ENCODE measurements at places on chromosomes 12 and 14.

DNA sequence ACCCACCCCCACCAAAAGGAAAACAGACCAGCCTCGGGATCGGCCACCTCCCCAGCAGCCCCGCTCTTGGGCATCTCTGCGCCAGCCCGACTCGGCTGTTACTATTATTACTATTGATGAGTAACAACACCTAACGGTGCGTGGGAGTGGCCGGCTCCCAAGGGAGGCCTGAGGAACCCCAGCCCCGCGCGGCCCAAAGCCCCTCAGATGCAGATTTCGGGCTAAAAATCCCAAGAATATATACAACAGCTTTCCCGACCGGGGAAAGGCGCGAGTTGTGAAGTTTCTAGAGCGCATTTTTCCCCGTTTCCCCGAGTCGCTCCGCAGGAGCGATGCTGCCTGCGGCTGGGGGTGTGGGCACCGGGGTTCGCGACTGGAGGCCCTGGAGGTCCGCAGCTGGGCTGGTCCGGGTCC is 565 bp downstream of the NT5DC3 start:
- peak; percentile 49 for DNase-seq

- DNase-seq: no peak
These were observed 62.0 kb downstream of the CAND1 start for GRCh38 chr12:67331123-67331522.

DNA sequence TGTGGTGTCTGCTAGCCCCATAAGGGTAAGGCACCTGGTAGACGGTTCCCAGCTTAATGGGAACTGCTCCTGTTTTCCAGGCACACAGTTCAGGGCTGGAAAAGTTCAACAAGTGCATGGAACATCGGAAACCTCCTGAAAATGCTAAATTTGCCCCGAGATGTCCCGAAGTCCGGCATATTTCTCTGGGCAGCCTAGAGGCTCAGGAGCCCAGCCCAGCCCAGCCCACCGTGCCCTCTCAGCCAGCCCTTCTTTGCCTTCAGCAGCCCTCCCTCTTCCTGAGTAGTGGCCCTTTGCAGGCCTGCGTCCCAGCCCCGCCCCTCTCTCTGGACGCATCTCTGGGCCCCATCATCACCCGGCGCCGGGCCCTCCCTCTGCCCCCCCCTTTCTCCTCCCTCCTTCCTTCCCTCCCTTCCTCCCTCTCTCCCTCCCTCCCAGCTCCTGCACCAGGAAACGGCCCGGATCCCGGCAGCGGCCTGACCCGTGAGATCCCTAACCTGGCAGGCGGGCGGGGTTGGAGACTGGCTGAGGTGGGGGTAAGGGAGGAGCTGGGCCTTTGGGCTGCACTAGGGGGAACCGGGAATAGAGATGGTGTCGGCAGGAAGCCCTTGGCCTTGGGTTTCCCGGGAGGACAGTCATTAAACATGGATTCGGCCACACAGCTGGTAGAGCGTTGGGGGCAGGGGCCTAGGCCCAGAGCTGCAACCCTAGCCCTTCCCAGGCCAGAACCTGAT is at the start of gene BCL2L2:
Gene BCL2L2 (plus strand): TSS at position 422 of the 734 bp plus-strand sequence. CDS start 935 bp downstream, outside the sequence.
- DNase-seq: peak; percentile 31

- DNase-seq: peak; percentile 50
These were observed 80.3 kb downstream of the ESRRB start for GRCh38 chr14:76456200-76456599.

- no peak for DNase-seq
These were observed 110.9 kb downstream of the GPATCH2L start for GRCh38 chr14:76262641-76263040.

- DNase-seq: no peak
These were observed 53.7 kb downstream of the SOX5 start for GRCh38 chr12:23895792-23896218.

GRCh38 chr12:114679452-114679875 is 4.5 kb downstream of the TBX3 start:
- DNase-seq: no peak

DNA sequence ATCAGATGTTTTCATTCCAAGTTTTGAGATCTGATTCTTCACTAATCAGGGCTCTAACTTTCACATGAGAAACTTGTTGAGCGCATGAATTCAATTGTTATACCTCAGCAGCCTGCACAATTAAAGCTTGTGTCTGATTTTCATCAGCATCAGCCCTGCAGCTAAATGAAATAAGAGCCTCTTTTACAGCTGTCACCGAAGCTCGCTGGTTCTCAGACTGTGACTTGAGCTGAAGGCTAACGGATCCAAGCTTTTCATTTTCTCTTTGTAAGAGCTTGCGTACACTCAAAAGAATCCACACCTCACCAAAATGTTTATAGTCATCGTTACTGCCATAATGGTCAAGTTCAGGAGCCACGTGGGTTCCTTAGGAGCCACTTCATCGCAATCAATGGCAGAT is 65.5 kb upstream of the BEGAIN start:
- DNase-seq: no peak

- DNase-seq: no peak
These were observed 477.0 kb downstream of the SOX5 start for GRCh38 chr12:23472329-23472971.

DNA sequence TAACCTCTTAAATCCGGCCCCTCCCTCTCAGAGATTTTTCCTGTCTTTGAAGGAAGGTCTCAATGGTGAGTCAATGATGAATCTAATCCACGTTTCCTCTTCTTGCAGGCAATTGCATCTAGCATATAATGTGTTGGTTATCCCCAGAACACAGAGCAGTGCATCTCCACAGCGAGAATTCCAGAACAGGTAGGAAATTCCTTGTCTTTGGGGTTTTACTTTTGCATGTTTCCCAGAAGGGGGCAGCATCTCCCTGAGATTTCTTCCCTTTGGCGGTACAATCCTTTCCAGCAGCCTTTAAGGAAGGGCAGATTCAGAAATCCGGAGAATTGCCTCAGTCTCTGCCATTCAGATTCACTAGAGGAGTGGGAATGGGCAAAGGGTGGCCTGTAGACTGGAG is 128.0 kb downstream of the KCNA5 start:
- DNase-seq: peak; percentile 1

DNA sequence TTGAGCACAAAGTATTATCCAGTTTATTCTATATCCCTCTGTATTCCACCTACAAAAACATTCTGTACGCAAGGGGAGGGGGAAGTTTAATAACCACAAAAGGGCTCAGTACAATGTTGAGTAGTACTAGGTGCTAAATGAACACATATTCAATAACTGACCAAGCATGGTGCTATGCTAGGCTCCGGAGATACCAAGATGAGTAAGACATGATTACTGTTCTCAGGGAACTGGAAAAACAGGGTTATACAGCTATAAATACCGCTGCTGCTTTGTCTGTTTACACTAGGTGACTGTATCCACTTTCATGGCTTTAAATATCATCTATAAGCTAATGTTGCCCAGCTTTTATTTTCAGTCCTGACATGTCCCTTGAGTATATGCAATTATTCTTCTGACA is 135.8 kb downstream of the INSM2 start:
- DNase-seq: peak; percentile 19

DNA sequence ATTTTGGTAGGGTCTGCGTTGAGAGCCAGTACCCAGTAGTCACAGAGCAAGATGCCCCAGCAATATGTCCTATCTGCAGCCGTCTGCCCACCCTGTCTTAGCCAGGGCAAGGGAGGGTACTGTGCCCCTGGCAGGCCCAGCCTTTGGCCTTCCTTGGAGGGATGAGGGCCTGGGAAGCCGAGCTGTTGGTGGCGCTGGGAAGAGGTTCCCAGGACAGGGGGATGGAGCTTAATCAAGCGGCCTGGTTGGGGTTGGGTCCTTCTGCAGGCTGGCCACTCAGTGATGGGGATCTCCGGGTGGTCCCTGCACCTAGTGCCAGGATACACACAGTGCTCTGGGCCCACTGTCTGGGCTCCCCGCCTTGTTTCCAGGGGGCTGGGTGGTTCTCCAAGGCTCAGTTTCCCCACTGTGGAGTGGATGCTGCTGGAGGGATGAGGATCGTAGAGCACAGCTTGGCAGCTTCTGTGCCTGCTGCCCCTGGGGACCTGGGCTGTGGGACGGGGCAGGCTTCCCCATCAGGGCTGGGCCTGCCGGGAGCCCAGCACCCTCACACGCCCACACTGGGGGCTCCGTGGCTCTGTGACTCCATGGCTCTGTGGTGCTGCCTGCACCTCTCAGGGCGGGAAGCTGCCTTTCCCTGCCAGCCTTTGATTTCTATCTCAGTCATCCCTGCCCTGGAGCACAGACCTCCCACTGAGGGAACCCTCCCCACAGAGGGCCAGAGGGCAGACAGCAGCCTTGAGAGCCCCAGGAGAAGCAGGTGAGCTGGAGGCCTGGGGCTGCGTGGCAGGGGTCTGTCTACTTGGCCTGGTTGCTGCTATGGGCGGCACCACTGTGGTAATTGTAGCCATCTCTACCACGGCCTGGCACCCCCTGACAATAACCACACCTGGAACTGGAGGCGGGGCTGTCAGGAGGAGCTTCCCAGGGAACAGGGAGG is 357.0 kb downstream of the TMEM121 start:
- no peak for DNase-seq

GRCh38 chr12:111117017-111117416 is 196.6 kb upstream of the MYL2 start:
- DNase-seq: no peak

DNA sequence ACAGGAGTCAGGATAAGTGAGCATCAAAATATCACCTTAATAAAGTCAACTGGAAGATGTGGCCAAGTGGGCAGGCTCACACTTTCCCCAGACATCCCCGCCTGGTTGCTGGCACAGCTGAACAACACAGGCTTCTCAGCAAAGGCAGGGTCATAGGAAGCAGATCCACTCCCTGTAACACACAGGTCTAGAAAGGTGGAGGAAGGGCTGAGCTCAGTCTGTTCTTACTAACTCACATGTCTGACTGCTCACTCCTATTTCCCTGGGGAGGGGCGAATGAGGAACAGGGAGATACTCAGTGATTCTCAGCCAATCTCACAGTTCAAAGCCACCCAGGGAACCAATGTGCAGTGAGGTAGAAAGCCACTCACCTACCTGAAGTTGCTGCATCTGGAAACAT is 45.0 kb upstream of the AMN1 start:
- DNase-seq: no peak

- DNase-seq: no peak
These were observed 91.1 kb downstream of the SCARB1 start for GRCh38 chr12:124772289-124773170.

- DNase-seq: no peak
These were observed 77.9 kb downstream of the BCL11B start for GRCh38 chr14:99194136-99194535.

GRCh38 chr12:42696406-42697149 is 107.0 kb upstream of the PRICKLE1 start:
- no peak for DNase-seq

DNA sequence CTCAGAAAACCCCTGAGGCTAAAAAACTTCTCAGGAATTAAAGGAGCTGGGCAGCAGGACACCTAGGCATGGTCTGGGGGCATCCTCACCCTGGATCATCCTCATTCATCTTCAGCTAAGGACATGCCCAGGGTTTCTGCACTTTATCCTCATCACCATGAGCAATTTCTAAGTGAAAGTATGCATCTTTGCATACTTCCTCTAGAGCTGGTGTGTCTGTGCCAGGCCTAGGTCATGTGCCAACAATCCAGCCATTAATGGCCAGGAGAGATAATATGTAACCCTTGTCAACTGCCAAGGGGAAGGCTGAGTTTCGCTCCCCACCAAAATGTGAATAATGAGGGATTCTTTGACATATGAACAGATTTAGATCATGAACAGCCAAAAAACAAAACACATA is 160.5 kb downstream of the KITLG start:
- no peak for DNase-seq

DNA sequence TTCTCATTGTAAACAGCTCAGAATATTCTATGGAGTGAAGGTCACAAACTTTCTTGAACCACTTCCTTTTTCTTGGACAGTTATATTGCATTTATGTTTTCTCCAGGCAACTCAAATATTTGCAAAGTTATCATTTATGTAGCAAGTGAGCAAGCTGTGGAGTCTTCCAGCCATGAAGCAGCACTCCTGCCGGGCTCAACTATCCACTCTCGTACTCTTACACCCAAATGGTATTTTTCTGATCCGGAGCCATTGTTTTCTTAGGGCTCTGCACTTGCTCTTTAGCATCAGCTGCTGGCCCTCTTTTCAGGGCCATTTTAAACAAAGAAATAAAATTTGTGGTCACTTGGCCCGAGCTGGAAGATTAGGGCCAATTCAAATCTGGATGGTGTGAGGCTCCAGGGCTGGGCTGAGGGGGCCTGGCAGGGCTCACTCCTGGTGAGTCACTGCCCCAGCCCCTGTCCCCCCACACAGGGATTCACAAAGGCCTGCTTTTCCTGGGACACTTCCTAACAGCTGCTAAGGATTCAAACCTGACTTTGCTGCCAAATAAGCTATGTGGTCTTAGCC is 19.7 kb downstream of the SYNE3 start:
- no peak for DNase-seq
